Kasumi-1 (cell line): ENCODE measurements at places on chromosomes 2 and 18.

- no peak for DNase-seq
Observed at GRCh38 chr2:236867441-236868260, 218.0 kb upstream of the COPS8 start.

DNA sequence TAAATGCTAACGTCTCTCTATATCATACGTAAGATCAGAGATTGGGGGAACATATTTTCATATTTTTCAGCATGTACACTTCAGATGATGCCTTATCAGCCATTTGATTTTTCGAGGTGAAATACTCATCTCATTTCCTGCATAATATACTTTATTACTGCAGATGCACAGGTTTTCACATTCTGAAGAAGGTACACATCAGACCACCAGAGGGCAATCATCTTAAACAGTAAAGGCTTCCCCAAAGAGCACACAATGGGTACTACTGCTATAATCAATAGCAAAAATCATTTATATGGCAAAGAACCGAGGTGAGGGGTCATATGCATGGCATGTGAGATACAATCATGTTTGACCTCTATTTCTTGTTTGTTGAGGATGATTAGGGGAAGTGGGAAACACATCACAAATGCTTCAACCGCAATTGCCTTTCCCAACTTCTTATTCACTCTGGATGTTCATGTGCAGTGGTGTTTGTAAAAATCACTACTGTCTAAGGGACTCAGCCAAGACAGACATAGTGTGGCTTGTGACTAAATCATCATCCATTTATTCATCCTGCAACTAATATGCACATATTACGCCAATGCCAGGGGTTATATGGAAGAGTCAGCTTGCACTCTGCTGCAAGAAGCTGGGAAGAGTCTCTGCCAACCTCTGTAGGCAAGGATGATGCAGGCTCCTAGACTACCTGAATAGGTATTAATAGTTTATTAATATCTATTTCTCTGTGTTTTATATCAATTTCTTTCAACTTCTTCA lies 118.7 kb downstream of the EPB41L3 start:
- peak; percentile 46 for DNase-seq

- DNase-seq: no peak
Observed at GRCh38 chr2:149184991-149185390, 145.4 kb upstream of the LYPD6 start.

DNA sequence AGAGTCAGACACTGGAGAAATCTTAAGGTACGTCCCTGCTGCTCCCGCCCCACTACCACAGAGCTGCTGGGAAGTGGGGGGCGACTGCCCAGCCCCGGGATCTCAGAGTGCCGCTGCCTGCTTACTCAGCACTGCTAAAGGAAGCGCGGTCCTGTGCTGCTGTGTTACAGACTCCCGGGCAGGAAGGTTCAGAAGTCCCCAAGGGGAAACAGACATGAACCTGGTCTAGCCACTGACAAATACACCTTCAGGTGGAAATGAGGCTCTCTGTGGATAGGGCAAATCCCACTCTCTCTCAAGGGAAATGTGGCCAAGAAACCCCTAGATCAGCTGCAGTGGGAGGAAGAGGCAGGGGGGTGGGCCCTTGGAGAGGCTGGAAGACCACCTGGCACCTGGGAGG lies 13.7 kb downstream of the MTERF4 start:
- DNase-seq: no peak

GRCh38 chr2:12819103-12819475 lies 102.4 kb downstream of the TRIB2 start:
- peak; percentile 36 for DNase-seq
